ENCODE measurements at places on chromosomes 2 and 18.

GRCh38 chr2:180319586-180320405, 312.7 kb upstream of the CWC22 start:
- DNase-seq = no peak

DNA sequence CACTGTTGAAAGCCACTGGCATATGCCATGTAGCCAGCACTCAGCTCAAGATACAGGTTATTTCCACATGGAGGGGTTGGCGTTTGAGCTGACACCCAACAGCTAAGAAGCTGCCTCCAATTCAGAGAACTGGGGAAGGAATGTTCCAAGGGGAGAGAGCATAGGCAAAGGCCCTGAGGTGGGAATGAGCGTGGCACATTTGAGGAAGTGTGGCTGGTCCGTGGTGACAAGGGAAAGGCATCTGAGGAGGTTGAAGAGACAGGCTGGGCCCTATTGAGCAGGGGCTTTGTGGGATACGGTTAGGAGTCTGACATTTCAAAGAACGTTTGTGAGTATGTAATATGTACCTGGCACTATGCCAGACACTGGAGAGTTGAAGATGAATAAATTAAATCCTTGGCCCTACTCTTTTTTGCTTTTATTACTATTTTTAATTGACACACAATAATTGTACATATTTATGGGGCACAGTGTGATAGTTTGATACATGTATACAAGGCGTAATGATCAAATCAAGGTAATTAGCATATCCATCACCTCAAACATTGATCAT, 27.6 kb upstream of the TMBIM1 start:
- no peak for DNase-seq

DNA sequence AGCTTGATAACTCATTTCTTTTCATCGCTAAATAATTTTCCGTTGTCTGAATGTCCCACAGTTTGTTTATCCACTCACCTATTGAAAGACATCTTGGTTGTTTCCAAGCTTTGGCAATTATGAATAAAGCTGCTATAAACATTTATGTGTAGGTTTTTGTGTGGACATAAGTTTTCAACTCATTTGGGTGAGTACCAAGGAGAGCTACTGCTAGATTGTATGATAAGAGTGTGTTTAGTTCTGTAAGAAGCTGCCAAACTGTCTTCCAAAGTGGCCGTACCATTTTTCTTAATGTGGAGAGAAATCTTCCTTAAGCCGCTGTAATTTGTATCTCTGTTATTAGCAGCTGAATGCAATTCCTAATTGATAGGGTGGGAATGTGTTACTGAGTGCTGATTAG, 11.4 kb upstream of the CTIF start:
- DNase-seq = no peak

DNA sequence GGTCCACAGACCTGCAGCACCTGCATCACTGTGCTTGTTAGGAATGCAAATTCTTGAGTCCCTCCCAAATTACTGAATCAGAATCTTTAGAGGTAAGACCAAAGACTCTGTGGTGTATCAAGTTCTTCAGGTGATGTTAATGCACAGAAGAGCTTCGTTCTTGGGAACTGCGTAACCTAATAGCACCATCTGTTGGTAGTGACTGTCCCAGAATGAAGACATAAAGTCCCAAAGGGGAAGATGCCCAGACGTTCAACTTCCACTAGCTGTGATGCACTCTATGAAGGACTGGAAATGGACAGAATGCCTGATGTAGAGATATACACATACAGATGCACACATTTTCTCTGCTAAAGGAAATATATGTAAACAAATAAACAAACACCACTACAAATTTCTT, 576.0 kb downstream of the LRP1B start:
- DNase-seq = no peak

- DNase-seq = no peak
These were observed 404.0 kb upstream of the MMADHC start for GRCh38 chr2:149991576-149991975.

GRCh38 chr2:19866771-19867170, 35.0 kb downstream of the TTC32 start:
- no peak for DNase-seq

GRCh38 chr2:60742419-60742818, 13.6 kb upstream of the PAPOLG start:
- DNase-seq = no peak

DNA sequence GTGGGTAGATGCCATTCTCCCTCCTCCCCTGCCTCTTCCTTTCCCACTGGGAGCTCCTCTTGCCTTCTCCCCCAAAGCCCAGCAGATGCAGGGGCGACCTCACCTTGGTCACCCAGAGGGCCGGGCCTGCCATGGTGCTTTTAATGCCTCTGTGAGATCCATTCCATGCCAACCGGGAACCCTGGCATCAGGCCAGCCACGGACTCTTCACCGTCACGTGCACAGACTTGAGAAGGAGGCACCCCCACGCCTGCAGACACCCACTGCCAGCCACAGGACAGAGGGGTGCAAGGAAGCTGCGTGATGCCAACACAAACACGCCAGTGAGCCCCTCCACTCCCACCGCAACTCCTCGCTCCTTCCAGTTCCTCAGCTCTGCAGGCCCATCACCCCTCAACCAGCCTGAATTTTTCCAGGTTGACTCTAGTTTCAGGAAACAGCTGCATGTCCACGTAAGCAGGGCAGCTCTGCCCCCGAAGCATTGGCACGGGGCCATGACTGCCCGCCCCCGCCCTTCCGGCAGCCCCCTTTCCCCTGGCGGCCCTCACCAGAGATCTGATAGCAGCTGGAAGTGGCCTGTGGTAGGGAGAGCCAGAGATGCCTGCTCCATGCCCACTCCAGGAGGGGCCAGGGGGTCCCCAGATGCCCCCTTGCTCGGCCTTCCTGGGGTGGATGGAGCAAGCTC, 50.8 kb downstream of the DNMT3A start:
- no peak for DNase-seq

DNA sequence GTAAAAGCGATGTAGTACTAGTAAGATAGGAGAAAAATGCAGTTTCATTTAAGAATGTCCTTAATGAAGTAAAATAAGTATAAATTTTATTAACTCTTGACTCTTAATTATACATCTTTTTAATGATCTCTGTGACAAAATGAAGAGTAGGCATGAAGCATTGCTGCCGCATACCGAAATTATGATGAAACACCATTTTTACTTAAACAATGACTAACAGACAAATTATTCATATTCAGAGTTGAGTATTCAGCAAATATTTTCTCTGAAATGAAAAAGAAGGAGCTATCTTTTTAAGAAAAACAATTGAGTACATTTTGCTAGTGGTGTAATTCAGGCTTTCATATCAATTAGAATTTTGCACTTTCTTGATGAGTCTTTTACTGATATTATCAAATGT, 150.6 kb upstream of the DOCK10 start:
- DNase-seq = no peak

Data from stimulated activated CD4-positive, alpha-beta T cell treated with anti-CD3 and anti-CD28 coated beads, Interleukin-1b, Interleukin-23, amount 100 ng/mL, for 48 hours (primary cell).